Activated T-helper 1 cell treated with Interleukin-2 at 50 U/mL for 16 hours (primary cell): ENCODE measurements at places on chromosomes 11 and 22.

GRCh38 chr22:45781966-45782365 is 110.3 kb downstream of the ATXN10 start:
- no peak for DNase-seq

DNA sequence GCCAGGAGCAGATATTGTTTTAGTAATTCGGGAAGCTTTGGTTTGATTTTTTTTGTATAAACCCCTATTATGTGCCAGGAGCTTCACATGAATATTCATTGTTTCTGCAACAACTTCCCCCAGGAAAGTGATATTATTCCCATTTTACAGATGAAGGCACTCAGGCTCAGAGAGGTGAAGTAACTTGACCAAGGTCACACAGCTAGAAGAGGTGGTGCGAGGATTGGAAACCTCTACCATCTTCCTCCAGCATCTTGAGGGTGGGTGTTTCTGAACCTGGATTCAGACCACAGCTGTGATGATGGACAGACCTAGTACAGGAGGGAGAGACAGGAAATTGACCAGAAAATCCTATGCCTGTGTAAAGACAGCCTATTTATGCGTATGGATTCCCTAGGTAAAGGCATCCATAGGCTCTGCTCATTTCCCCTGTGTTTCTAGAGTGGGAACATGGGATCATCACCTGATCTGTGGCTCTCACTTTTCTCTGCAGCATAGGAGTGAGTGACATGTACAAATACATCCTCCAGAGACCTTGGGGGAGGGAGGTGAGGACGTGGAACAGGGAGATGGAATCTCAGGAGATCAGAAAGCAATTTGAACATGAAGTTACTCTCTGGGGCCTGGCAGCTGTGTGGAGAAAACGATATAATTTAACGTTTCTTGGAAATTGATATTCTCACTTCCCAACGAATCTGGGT is 81.4 kb downstream of the TSPAN18 start:
- no peak for DNase-seq

- no peak for DNase-seq
Observed at GRCh38 chr22:22796724-22797123, 90.9 kb upstream of the IGLL5 start.

DNA sequence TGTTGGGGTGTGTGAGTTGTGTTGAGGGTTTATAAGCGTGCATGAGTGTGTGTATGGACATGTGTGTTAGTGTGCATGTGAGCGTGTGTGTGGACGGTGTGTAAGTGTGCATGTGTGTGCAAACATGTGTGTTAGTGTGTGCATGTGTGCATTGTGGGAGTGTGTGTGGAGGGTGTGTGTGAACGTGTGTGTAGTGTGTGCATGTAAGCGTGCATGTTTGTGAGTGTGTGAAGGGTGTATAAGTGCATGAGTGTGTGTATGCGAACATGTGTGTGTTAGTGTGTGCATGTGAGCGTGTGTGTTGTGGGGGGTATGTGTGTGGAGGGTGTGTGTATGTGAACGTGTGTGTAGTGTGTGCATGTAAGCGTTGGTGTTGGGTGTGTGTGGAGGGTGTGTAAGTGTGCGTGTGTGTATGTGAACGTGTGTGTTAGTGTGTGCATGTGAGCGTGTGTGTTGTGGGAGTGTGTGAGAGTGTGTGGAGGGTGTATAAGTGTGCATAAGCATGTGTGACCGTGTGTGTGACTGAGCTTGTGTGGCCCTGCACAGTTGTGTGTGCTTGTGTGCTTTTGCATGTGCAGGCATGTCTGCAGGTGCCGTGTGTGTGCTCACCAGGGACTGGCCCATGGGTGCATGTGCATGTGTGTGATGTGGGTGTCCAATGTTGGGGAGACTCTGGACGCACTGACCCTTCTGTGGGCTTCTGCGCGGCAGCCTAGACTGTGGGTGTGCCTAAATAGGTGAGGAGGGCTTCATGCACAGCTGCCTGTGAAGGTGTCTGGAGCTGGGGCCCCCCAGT is 866.2 kb downstream of the TBC1D22A start:
- DNase-seq, result no peak

GRCh38 chr22:46319319-46319718 is 16.2 kb upstream of the TRMU start:
- no peak for DNase-seq

DNA sequence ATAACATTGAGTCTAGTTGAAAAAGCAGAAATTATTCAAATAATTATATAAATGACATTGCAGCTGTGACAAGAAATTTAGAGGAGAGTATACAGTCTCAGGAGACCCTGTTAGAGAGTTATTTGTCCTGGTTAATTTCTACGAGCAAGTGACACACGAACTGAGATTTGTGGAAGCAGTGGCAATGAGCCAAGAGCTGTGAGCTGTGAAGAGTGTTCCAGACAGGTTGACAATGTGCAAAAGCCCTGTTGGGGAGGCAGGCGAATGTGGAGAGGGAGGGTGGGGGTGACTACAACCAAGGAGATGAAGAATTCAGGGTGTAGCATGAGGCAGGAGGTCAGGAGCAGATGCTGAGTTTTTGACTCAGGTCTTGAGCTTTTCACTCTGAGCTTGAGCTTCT is 620.2 kb upstream of the TENM4 start:
- no peak for DNase-seq

GRCh38 chr11:13324141-13324540 is 46.6 kb downstream of the BMAL1 start:
- DNase-seq, result no peak

- DNase-seq, result no peak
Observed at GRCh38 chr22:42994917-42995562, 19.9 kb downstream of the PACSIN2 start.

- no peak for DNase-seq
Observed at GRCh38 chr11:104679258-104679657, 219.0 kb downstream of the CASP12 start.

GRCh38 chr11:83545494-83546260 is 259.5 kb upstream of the CCDC90B start:
- DNase-seq, result no peak

GRCh38 chr11:133343951-133344350 is 188.3 kb downstream of the OPCML start:
- no peak for DNase-seq

DNA sequence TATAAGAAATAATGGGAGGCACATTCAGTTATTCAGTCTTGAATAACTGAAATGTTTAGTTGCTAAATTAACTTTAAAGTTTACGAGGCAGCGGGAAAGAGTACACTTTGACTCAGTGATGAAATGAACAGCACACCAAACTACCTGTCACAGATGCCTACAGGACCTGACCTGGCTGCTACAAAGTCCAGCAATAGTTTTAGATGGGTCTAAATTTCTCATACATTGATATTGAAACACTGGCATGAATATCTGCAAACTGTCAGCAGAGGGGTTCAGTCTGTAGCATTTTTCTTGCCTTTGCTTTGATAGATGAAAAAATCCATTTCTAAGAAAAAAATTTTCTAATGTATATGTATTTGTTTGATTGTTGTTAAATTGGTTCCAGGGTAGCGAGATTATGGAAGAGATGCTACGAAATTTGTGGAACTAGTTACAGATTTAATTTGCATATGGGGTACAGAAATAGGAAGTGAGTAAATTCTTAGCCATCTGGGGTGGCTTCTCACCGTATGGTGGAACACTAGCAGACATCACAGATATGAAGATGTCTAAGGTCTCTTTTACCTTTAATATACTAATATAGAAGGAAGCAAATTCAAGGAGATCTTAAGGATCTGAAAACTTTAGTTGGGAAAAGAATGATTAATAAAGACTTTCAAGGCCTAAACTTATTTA is 20.8 kb upstream of the GAB2 start:
- DNase-seq, result no peak

DNA sequence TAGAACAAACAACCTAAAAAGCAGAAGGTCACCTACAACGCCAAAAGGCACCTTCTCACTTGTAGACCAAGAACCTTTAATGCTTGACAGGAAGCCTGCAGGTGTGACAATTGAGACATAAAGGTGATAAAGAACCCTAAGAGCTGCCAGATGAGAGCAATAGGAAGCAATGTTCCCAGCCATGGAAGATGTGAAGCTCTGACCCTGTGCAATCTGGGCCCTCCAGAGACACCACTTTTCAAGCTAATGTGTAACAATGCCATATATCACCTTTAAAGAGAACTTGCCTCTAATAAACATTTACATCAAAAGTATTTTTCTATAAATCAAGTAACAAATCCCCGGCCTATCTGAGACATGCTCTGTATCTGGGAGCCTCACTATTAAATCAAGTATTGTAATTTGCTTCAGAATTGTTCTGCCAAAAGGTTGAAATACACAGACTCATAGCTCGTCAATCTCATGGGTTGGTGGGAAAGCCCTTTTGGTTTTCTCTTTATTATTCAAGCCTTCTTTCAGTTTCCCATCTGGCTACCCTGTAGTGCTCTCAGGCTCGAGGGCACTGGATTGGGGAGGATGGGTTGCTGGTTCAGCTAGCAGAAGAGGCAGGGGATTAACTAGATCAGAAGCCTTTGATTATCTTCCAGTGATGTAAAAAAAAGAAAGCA is 368.9 kb downstream of the BUD13 start:
- DNase-seq, result no peak

- DNase-seq, result no peak
Observed at GRCh38 chr22:44125421-44125820, 55.3 kb upstream of the PARVG start.

DNA sequence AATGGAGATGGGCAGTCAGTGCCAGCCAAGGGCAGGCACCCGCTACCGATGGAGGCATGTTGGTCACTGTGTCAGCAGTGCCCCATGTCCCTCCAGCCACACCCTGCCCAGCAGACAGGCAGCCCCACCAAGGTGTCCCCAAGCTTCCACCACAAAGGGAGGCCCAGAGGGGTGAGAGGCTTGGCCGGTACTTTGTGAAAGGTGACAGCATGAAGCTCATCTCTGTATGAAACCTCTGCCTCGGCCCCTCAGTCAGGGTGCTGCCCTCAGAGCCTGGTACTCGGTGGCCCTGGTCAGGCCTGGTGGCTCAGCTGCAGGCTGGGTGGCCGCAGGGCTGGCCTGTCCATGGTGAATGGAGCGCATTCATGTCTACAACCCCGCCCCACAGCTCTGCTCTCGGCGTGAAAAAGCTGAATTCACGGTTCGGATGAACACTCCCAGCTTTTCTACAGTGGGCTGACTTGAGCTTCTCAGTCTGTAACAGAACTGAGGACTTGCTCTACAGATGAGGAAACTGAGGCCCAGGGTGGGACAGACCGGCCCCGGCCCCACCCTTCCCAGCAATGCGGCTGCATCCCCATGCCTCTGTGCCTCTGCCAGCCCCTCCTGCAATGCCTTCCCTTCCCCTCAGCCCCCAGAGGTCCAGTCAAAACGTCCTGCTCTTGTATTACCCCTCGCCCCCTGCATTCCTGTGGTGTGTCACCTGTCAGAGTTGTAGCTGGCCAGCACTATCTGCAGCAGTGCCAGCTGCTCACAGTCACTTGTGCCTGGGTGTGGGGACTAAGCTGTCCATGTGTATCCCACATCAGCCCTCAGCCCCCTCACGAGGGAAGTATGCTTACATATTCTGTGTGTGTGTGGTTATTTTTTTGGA is 27.7 kb downstream of the RSPH14 start:
- DNase-seq, result no peak

DNA sequence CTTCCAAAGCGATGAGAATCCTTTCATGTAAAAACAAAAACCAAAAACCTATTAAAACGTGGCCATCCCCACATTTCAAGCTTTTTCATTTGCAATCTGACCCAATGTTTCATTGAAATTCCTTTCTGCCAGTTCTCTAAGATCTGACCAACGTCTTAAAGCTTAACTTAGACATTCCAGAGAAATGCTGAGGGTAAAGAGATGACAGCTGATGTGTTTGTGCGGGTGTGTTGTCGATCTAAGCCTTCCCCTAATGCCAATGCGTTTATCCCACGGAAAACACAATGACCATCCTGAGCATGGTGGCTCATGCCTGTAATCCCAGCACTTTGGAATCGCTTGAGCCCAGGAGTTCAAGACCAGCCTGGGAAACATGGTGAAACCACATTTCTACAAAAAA is 6.4 kb upstream of the TESMIN start:
- no peak for DNase-seq

GRCh38 chr22:38067761-38068360 is 10.7 kb downstream of the PICK1 start:
- DNase-seq, result no peak

DNA sequence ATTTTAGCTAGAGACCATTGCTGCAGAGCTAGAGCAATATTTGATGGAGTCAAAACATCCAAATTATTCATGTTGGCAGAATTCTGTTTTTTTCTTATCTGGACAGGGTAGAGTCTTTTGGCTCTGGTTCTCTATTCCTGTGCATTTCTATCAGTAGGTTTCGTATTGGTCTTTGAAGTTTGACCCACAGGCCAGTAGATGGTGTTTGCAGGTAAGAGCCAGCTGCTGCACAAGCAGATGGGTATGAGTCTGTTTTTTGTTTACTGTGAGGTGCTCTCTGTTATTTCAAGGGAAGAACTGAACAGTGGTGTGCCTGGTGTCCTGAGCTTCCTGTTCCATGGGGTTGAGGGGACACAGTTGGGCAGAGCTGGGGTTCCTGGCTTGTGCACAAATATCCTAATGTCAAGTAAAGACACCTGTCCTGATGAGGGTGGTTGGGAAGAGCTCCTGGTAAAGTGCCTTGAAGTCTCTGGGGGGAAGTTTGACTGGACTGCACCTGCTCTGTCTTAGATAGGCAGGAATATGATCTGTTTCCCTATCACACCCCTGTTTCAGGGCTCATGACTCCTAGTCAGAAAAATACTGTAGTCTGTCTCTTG is 34.0 kb upstream of the SLC22A25 start:
- DNase-seq, result no peak

DNA sequence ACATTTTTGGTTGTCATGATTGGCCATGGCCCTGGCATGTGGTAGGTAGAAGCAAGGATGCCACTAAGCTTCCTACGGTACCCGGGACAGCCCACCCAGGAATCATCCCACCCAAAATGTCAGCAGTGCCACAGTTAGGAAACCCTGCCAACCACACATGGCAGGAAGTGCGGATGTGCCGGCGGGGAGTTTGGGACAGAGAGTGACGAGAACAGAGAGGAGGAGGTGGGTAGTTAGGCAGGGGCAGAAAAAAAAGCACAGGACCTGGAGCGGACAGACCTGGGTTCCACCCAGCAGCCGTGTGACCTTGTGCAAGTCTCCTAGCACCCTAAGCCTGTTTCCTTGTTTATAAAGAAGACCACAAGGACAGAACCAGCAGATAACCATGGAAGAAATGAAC is 3.3 kb downstream of the SPI1 start:
- DNase-seq, result no peak

- no peak for DNase-seq
Observed at GRCh38 chr11:86487671-86488070, 113.0 kb downstream of the CCDC81 start.
